Activated CD4-positive, alpha-beta T cell treated with anti-CD3 and anti-CD28 coated beads, Interleukin-2, Interleukin-6, amounts not matched to agents 100 ng/mL and 50 ng/mL, durations not matched to agents 16 hours and 8 hours (primary cell): ENCODE measurements at places on chromosomes 6 and 20.

DNA sequence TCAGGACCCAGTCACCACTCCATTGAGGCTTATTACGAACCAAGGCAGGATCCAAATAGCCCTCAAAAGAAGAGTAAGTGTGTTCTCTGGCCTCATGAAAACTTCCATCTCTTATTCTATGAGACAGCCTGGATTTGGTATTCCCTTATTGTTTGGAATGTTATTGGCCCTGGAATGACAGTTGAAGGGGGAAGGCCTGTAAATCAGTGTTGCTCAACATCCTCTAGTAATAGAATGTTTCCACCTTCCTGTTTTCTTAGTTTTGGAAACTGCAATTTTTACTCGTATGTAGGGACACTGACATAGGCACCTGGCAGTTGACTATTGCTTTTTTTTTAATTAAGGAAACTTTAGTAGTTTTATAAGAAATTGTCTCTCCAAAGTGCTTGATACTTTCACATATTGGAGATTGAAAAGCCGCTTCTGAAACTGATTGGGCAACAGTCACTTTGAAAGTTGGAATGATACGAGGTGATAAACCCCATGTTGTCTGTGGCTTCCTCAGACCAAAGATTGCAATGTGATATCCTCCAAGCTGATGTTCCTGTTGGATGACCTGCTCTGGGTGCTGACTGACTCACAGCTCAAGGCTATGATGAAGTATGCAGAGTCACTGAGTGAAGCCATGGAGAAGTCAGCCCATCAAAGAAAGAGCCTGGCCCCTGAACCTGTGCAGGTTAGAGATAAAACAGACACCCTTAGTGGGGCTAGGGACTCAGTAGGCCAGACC is 43.1 kb downstream of the BLTP3A start:
- peak; percentile 67 for DNase-seq

GRCh38 chr6:21908161-21908848 is 314.8 kb downstream of the SOX4 start:
- DNase-seq, result no peak

- no peak for DNase-seq
These were observed 137.4 kb upstream of the RNF24 start for GRCh38 chr20:4152696-4153235.

GRCh38 chr20:59154317-59155013 is 9.2 kb upstream of the ZNF831 start:
- DNase-seq, result no peak

DNA sequence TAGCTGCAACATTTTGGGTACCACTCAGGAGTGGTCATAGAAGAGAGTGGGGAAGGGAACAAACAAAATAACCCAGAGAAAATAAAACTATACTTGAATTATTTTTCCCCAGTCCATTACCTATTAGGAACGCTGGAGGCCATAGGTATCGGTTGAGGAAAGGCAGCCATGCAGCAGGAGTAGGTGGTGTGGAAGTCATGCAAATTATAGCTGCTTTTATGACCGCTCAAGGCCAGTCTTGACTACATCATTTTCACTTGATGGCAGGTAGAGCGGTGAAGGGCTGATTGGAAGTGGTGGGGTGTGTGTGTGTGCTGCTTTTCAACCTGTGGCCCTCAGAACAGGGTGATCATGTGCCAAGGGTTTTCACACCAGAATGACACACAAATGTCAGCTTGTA is 36.5 kb upstream of the KIF13A start:
- no peak for DNase-seq

GRCh38 chr6:33172688-33173534 is 19.4 kb downstream of the COL11A2 start:
- peak; percentile 23 for DNase-seq

DNA sequence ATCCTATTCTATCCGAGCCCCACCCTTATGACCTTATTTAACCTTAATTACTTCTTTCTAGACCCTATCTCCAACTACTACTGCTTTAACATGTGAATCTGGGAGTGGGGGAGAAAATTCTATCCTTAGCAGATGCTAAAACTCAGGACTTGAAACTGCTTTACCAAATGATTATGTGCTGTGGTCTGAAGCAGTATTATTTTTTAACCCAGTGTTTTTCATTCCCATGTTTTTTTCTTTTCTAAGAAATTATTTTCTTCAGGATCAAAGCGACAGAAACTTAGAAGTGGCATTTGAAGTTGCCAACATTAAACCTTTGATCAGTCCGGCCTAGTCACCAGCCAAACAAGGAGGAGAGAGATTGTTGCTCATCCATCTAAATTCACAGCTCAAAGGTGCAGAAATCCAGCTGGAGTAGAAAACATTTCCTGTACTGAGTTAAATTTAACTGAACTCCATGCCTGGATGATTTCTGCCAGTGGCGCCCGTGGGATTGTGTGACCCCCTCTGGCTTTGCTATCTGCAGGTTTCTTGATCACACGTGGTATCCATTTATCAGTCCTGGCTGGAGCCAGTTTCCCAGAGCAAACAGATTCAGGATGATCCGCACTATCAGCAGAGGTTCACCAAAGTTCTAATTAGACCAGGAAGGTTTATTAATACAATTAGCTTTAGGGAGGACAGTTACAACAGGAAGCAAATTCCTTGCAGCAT is 300.5 kb downstream of the PLCB1 start:
- DNase-seq, result no peak

GRCh38 chr6:51352506-51353029 is 533.9 kb downstream of the TFAP2B start:
- DNase-seq, result no peak

- DNase-seq, result no peak
These were observed 24.8 kb upstream of the SPDEF start for GRCh38 chr6:34580707-34581560.

- DNase-seq, result no peak
These were observed 2.3 kb upstream of the GMDS start for GRCh38 chr6:2247664-2248063.

DNA sequence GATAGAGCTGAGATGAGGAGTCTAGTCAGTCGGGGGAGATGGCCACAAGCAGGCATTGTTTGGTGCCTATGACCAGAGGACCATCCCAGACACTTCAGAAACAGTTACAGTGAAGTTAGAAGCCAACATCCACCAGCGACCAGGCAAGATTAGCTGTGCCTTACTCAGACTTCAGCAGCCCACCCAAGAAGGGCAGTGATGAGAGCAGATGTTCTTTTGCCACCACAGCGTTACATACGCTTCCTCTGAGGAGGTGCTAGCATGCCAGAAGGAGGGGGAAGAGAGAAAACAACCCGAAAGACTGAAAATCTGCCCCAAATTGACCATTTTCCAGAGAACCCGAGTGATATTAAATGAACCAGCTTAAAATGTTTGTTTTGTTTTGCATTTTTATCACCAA is 186.8 kb downstream of the PRL start:
- no peak for DNase-seq

DNA sequence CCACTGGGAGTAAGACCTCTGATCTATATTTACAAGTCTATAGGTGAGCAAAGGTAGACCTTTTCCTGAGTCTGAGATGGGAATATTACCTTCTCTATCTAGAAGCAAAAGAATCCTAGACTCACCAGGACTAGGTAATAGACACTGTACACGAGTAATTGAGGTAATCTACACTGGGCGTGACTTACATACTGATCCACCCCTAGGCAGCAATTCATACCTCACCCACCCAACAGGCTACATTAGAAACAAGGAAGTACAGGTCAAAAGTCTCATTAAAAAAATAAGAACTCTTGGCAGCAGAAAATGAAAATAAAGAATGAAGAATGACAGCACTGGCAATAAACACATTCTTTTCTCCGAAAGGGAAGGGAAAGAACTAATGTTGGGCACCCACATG is 7.6 kb downstream of the CSNK2A1 start:
- no peak for DNase-seq

GRCh38 chr6:44338228-44339122 is 4.0 kb upstream of the SPATS1 start:
- peak; percentile 79 for DNase-seq
